Right ventricle myocardium superior (tissue), 1 donor: ENCODE measurements at places on chromosomes 11 and 22. TPM values are rescaled to one million over a fixed set of nuclear protein-coding genes. Genes with fewer than 3 reads are reported as not detected.

DNA sequence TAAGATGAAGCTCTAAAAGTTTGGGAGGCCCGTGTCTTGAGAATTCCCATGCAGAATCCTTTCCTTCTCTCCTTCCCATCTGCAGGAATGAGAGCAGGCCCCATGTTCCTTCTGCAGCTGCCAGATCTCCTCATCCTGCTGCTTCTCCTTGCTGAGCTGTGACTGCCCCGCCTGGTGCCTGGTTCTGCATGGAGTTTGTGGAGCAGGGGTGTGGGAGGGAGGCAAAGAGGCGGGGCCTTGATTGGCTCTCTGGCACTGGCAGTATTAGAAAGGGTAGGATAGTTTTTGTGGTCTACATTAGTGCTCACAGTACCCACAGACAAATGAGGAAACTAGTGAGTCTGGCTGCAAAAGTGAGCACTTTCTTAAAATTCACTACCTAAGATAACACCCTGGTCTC, 91.1 kb upstream of the CLPB start:
- no peak for DNase-seq

DNA sequence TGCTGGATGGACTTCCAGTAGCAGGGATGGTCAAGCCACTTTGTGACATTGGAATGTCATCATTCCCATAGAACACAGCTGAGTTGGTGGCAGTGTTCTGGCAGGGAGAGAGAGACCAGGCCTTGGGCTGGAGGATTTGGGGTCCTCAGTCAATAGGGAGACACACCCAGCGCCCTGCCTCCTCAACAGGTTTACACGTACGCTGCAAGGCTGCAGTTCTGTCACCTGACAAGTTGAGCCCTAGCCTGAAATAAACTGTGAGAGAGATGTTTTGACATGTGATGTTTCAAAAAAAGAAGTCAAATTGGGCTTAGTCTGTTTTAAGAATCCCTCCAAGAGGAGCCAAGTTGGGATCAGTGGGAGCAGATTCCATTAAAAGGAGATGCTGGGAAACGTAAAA, 42.9 kb upstream of the CRYBB3 start:
- no peak for DNase-seq

DNA sequence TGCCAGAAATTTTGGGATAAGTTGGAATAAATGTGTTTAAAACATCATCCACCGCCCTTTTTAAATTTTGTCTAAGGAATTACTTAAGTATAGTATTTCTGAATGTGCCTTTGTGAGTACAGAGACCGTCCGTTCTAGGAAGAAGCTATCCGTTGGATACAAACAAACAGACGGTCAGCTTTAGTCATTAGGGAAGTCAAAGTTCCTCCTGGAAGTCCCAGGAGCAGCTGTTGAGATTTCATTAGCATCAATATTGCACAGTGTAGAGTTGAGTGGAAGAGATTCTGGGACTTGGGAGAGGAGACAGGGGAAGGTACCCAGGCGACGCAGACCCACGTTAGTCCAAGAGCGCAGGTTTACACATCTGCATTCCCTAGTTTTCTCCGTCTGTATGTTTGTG, 15.7 kb upstream of the ADSL start:
- no peak for DNase-seq

- DNase-seq: peak; percentile 86
Measured at GRCh38 chr11:119339589-119340334, 921 bp downstream of the C1QTNF5 start.

DNA sequence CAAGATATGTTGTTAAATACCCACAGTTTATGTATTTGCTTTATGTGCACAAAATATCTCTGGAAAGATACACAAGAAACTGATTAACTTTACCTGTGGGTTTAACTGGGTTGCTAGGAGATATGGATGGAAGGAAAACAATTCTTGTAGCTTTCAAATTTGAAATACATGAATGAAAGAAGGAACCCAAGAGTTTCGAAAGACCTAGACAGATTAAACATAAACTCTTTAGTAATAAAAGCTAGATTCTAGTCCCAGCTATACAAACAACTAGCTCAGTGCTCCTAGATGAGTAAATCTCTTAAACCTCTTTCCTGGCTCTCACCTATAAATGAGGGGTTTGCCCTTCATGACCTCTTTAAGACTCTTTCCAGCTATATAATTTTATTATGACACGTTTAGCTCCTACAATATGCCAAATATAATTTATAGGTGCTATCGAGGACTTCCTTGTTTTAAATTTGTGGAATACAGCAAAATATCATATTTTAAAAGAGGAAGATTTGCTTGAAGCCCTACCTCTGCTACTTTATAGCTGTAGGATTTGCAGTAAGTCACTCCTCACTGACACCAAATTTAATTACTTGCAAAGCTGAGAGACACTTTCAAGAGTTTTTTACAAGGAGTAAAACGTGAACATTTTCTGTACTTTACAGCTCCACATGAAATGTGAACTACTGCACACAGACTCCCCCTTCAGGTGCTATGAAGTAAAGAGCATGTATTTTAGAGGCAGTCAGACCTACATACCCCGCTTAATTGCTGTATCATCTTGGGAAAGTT, 50.7 kb downstream of the RRAS2 start:
- DNase-seq: no peak

GRCh38 chr22:48105259-48105658, 1342.8 kb downstream of the TBC1D22A start:
- DNase-seq: no peak

- DNase-seq: no peak
Measured at GRCh38 chr22:44493206-44493605, 4.8 kb downstream of the RTL6 start.

GRCh38 chr22:48397531-48398180, 1430.0 kb downstream of the BRD1 start:
- DNase-seq: no peak

DNA sequence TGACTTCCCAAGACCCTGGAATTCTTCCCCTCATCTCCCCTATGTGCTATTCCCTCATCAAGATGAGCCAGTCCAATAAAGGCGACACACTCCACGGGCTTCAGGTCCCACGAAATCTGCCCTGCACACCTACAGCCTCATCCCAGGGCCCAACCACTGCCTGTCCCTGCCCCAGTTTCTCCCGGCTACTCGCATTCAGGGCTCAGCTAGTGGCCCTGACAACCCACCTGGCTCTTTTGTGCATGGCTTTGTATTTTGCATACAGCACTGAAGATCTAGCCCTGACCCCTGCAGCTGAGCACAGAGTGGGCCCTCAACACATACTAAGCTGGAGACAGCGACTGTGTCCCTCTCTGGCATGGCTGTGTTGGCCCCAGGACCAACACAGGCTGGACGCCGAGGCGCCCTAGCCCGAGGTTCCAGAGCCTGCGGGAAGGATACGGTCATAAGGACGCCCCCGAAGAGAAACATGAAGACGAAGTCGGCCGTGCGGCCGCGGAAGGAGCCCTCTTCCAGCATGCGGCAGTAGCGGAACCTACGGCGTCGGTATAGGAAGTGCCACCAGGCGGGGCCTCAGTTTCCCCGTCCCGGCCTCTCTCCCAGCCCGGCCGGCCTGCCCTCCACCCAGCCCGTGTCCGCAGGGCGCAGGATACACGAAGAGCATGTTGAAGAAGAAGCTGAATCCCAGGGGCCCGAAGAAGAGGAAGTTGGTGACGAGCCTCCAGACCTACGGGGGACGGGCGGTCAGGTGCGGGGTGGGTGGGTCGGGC, 710 bp downstream of the DERL3 start:
- peak; percentile 45 for DNase-seq

CRYBB1 gene
- 0.65 TPM for total RNA-seq

DRG1 gene
- total RNA-seq: 60.6 TPM
